ENCODE measurements at places on chromosomes 11 and 22.

DNA sequence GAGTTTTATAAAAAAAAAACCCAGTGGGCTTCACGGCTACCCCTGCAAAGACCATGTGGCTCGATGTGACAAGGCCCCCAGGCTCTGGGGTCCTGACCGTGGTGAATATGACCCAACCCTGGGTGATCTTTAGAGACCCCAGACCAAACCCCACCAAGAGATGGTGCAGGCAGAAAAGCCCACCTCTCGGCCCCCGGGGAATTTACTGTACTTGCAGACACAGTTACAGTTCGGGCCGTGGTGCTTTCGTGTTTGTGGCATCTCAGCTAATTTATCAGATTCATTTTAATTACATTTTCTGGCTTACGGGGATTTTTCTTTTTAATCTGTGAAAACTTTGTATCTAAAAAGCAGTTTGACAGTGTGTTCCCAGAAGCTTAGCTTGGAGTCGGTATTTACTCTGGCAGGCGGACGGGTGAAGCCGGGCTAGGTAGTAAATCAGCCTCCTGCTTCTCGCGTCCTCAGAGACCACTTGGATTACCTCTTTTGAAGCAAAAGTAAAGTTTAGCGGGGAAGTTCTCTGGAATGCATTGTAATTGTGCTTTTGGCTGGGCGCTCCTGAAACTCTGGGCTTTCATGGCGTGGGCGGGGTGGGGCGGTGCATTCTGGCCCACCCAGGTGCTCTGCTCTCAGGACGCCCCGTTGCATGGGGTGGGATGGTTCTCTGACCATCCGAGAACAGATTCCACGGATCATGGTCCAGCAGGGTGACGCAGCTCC, 25.3 kb downstream of the ANO1 start:
- no peak for DNase-seq

GRCh38 chr22:24086310-24086709, 75.2 kb downstream of the CABIN1 start:
- DNase-seq: no peak

DNA sequence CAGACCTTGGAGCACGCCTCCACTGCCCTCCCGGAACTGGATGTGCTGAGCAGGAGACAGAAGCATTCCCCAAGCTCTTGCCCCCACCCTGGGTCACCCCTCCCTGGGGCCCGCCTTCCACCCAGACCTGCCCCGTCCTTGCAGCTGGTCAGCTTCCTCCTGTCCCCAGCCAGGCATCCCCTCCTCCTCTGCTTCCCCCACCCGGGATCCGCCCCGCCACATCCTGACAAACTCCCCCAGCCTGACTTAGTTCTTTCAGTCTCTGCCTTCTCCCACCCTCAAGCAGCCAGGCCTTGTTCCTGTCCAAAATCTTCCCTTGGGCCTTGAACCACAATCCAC, 1.1 kb upstream of the PLXNB2 start:
- no peak for DNase-seq

GRCh38 chr11:105144887-105145286, 5.3 kb upstream of the CARD18 start:
- no peak for DNase-seq

DNA sequence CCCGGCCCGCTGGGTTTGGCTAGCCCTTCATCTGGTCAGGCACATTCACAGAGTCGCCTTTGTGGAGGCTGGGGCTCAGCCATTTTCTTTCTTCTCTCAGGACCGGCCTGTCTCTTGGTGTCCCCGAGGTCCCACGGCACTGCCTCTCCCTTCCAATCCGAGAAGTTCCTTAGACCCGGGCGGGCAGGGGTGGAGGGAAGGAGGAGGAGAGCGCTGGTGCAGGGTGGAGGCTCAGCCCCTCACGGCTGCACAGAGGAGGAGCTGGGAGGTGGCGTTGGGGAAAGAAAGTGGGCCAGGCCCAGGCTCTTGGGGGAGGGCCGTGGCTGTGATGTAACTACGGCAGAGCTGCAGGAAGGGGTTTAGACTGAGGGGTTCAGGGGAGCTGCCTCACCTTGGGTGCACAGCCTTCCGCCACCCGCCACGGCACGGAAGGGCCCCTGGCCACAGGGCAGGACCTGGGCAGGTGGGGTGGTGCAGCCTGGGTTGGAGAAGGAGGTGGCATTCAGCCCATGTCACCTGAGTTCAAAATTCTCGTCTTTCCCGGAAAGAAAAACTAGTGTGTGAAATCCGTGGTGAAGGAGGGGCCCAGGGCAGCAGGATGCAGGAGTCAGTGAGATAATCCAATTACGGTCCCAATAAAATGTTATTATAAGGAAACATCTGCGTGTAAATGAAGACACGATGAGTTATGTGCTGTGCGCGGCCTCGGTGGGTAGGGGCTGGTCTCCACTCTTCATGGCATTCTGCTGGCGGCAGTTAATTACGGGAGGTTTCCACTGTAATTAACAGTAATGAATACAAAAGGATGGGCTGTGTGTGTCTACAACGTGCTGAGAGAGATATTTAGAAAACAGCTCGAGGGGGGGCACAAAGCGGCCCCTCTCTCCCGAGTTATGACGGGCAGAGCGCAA, 1.7 kb downstream of the BRSK2 start:
- DNase-seq: no peak

- no peak for DNase-seq
Observed at GRCh38 chr11:34426766-34427185, 12.0 kb upstream of the CAT start.

DNA sequence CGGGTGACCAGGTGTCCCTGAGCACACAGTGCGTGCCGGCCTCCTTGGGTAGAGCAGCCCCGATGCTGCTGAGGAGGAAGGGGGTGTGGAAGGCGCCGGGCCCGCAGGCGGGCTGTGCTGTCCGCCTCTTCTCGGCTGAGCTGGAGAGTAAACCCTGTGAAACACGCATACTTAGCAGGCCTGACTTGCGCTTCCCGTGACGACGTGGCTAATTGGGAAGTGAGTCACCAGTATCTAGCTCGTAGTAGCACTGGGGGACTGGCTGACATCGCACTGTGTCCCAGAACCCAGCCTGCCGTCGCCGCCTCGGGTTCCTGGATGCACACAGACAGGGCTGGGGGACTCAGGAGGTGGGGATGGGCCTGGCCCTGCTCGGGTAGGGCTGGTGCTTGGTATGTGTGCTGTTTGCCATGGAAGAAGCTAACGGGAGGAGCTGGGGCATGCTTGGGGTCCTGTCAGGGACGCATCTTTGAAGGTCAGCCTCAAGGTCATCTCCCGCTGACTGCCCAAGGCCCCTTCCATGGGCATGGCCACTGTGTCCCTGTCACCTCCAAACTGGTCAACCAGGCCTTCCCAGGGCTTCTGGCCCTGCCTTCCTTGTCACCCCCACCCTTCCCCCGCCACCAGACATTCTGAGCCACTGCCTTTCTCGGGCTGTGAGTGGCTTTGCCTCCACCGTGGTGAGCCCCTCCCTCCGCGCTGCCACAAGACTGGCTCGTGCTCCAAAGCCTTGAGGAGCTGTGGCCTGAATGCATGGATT, 1327.0 kb downstream of the BRD1 start:
- DNase-seq: no peak

DNA sequence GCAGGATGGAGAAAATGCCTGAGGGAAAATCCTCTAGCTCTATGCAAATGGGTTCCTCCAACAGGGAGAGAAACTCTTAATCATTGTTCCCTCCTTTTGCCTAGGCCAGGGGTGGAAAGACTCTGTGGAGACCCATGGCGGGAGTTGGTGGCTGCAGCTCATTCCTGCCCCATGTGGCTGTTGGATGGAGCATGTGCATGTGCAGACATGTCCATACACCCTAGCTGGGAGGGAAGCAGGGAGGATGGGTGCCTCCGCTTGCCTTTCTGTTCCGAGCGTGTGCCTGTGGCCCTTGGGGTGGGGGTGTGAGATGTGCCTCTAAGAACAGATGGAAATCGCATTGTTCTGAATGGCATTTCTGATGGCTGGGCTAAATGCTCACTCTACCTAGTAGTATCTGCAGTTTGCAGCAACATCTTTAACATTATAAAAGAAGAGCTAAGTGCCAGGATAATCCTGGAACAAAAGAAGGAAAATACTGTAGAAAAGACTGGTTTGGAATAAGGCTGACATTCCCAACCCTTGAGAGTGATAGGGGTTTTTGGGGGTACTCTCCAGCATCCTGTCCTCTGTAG, 31.7 kb downstream of the METTL15 start:
- DNase-seq: no peak

DNA sequence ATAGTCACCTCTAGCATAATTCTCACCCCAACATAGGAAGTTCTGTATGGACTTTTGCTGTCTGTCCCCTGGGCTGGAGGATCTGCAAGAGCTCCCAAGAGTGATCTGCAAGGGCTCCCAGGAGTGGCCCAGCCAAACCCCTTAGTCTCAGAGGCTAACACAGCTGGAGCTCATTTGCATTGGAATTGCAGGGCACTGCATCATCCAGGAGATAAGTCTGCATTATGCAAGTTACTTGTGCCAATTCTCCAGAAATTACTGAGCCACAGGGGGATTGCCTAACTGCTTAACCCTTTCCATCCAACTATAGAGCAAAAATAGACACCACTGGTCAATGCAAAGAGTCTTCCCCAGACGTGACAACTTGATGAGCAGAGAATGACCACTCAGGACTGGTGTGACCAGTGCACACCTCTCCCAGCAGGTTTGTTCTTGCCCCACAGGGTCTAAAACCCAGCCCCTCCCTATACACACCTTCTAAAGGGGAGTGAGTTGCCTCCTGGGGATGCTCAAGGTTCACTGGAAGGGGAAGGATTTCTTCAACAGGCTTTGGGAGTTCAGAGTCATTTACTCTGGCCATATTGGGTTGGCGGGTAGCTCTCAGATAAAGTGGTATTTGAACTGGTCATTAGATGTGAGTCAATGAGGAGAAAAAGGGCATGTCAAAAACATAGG, 38.4 kb downstream of the POU2AF3 start:
- DNase-seq: peak; percentile 69

- DNase-seq: no peak
Observed at GRCh38 chr11:86905252-86905651, 49.9 kb downstream of the FZD4 start.
